ENCODE measurements at places on chromosomes 4 and X.

GRCh38 chr4:75340561-75340960 is 173.6 kb downstream of the RCHY1 start:
- DNase-seq = no peak

DNA sequence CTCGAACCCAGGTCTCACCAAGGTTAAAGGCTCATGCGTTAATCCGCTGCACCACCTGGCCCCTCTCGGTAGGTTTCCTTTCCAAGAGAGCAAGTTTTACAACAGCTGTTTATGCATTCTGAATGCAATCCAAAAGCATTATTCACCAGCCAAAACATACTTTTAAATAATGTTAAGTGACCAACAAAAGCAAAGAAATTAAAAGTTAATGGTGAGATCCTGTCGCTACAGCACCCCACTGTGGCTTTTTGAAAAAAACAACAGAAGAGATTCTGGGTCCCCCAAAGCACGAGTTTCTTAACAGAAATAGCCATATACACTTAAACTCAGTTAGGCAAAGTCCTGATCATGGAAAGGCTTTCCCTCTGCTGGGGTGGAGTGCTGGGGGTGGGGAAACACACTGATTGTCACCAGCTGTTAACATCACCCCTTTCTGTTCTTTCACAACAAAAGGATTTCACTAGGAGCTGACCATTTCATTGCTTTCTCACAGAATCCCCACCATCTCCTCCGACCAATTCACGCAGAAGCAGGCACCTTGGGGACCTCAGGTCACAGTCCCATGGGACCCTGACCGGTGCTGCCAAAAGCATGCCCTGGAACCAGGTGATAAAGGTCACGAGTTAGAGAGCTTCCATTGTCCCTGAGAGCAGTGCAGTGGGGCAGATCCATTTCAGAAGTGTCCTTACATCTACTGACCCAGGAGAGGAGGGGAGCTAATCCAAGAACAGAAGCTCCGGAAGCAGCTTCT is 51.2 kb downstream of the ZNF827 start:
- no peak for DNase-seq

GRCh38 chr4:185142912-185143600 is at the start of gene SLC25A4:
Gene SLC25A4 (plus strand): TSS chr4:185143266. CDS start chr4:185143373, 107 bp downstream.
- DNase-seq = peak; percentile 85

DNA sequence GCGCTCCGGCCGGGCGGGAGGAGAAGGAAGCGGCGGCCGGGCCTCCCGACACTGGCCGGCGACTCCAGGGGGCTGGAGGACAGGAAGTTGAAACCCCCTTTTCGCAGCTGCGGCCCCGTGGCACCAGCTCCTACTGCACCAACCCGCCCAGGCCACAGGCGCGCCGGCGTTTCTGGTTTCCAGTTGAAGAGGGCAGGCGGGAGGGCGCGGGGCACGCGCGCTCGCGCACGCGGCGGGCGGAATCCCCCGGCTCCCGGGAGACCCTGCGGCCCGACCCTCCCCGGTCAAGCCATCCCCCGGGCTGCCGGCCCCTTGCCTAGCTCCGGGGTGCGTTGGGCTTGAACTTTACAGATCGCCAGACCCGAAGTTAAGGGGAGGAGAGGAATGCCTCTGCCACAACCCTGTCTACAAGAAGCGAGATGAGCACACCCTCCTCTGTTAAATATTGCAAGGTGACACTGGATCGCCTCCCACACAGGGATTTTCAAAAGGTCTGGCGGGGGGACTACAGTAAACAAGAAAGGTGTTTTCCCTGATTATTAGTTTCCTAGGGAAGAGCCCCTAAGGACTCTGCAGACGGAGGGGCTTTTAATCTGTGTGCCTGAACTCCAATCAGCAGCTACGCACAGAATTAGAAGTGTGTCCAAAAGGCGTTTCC is 1.4 kb downstream of the ELOVL6 start:
- peak; percentile 46 for DNase-seq

GRCh38 chrX:70043685-70044084 is 6.1 kb downstream of the AWAT2 start:
- no peak for DNase-seq

DNA sequence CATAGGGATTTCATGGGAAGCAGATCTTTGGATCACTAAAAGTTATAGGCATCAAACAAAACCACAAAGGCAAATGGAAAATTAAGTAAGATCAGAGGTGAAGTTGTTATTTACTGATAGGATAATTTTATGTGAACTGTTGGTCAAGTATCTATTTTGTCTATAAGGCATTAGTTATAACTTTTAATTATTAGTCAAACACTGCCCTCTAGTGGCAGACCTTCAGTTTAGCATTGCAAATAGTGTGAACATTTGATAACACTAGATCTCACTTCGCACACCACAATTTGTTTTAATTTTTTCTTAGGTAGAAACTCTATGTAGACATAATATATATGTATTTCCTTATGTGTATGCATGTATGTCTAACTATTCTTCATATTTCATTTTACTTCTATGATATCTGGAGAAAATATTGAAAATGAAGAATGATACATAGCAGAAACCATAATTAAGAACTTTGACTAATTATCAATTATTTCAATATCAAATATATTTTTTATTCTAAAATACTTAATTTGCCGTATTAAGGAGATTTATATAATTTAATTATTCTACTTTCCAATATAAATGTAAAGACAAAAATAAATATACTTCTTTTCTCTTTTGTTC is 214.5 kb upstream of the TACR3 start:
- DNase-seq = peak; percentile 45

DNA sequence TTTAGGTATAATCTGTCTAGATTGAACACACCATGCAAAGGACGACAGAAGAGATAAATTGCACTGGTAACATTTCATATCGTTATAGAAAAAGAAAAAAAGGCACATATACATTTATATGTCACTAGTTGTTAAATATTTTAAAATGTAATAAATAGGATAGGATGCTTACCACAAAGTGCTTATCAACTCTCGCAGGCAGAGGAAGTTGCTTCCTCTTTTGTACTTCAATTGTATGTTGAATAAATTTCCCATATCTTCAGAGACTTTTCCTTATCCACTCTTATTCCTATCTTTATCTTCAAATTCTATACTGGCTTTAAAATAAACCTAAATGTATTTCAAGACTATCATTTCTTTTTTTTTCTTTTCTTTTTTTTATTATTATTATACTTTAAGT is 163.3 kb upstream of the SPOCK3 start:
- no peak for DNase-seq

- no peak for DNase-seq
Measured at GRCh38 chr4:60266505-60266904, 933.6 kb upstream of the ADGRL3 start.

DNA sequence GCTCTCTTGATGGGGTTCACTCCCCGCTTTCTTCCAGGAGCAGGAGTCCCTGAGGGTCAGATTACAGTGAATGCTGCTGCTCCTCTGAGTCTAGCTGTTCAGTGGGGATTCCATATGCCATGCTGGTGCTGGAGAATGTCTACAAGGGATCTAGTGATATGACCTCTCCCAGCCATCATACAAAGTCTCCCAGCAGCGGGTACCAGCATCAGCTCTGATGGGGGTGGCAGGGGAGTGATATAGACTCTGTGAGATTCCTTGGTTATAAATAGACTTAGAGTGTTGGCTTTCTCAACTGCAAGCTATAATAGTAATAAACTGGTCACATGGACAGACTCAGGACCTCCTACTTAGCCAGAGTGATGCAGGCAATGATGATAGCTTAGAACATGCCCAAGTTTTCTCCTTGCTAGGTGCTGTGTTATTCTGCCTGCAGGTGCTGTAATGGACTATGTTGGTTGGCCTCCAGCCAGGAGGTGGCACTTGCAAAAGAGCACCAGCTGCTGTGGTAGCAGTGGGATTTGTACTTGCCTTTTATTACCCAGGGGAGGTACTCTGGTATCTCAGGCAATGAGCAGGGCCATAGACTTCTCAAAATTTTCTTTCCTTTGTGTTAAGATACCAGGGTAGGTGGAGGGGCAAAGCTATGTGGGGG is 202.9 kb downstream of the CHIC1 start:
- peak; percentile 8 for DNase-seq

DNA sequence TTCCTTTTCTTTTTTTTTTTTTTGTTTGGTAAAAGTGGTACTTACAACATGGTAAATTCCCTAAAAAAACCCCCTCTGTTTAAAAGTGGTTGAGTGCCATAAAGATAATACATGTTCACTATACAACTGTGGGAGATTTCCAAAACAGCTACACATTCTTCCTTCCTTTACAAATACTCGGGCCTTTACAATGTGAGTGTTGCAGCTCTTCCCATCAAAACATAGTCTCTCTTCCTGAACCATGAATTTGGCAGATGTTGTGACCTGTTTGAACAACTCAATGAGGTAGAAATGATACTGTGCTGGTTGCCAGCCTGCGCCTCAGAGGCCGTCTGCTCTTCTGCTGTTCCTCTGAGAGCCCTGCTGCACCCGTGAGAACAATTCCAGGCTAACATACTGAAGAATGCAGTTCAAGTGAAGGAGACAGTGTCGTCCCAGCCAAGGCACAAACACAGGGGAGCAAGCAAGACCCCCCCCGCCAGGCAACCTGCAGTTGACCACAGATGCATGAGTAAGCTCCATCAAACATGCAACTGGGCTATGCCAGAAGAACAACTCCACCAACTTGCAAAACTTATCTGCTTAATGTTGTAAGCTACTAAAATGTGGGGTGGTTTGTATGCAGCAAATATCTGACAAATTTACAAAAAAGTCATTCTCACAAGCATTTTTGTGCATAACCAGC is 645.0 kb downstream of the PCDH7 start:
- no peak for DNase-seq

- no peak for DNase-seq
Measured at GRCh38 chr4:173001571-173001970, 167.0 kb upstream of the GALNT7 start.

DNA sequence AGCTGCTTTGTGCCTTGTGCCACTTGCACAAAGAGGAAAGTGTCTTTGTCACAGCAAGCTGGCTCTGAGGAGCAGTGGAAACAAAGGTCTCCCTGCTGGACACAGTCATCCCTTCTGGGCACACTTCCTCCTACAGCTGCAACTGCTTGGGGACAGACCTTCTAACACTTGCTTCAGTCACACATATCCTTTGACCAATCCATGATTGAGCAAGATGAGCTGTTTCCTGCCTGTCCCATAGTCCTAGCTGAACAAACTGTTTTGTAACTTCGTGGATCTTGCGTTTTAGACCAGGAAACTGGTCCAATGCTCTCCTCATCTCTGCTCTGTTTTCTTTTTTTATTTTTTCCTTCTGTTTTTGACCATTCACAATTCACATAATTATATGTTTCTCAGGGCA is 98.5 kb downstream of the RRAGB start:
- no peak for DNase-seq

GRCh38 chr4:47876310-47876709 is 38.1 kb downstream of the NFXL1 start:
- no peak for DNase-seq
